ENCODE measurements at places on chromosomes 11 and 22.

DNA sequence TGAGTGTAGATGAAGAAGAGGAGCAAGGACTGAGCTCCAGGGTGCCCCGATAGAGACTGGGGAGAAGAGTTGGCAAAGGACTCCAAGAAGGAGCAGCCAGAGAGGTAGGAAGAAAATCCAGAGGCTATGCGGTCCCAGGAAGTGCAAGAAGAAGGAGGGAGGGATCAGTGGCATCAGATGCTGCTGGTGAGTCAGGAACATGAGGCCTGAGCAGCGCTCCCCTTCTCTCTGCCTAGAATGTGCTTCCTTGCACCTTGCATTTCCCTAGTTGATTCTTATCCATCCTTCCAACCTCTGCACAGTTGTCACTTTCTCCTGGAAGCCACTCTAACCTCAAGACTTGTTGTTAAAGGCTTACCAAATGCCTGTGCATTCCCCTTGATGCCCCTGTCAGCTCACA is 21.3 kb downstream of the KCNC1 start:
- DNase-seq, result no peak

DNA sequence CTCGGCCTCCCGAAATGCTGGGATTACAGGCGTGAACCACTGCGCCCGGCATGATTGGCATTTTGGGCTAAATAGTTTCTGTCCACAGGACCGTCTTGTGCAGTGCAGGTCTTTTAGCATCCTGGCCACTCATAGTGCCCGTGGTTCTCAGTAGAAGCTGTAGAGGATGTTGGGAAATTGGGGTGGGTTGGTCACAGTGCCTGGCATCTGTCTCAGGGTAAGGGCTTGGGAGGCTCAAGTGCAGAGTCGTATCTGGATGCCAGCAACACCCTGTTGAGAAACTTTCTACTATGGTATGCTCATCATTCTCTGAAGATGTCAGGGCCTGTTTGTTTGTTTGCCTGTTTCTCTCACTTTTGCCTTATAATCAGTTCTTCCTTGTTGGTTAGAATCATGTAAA is 21.9 kb downstream of the UBE2L3 start:
- no peak for DNase-seq

- no peak for DNase-seq
Measured at GRCh38 chr11:101169944-101170343, 40.3 kb upstream of the PGR start.

DNA sequence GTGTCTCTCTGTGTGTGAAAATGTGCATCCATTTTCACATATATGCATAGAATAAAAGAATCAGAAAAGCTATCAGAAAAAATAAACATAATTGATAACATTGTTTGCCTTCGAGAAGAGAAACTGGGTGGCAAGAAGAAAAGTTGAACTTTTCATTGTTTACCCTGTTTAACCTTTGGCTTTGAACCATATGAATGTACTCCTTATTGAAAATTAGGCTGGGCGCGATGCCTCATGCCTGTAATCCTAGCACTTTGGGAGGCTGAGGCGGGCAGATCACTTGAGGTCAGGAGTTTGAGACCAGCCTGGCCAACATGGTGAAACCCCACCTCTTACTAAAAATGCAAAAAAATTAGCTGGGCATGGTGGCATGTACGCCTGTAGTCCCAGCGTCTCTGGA is 11.9 kb upstream of the OR9Q1 start:
- DNase-seq, result no peak

- no peak for DNase-seq
Measured at GRCh38 chr11:48165426-48165825, 51.2 kb upstream of the OR4B1 start.

DNA sequence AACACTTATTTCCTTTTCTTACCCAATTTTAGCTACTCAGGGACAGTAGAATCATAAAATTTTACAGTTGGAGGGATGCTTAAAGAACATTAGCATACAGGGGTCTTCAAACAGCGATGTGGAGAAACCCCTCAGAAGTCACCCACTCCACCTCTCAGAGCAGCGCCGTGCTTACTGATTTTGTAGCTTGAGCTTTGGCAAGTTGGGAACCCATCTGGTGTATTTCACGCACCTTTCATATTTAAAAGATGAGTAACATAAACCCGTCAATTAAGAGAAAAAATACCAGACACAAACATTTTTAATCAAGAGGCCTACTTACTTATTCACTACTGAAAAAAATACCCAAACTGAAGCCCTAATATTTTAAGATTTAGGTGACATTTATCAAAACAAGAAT is 80.9 kb downstream of the ADAMTS15 start:
- no peak for DNase-seq

DNA sequence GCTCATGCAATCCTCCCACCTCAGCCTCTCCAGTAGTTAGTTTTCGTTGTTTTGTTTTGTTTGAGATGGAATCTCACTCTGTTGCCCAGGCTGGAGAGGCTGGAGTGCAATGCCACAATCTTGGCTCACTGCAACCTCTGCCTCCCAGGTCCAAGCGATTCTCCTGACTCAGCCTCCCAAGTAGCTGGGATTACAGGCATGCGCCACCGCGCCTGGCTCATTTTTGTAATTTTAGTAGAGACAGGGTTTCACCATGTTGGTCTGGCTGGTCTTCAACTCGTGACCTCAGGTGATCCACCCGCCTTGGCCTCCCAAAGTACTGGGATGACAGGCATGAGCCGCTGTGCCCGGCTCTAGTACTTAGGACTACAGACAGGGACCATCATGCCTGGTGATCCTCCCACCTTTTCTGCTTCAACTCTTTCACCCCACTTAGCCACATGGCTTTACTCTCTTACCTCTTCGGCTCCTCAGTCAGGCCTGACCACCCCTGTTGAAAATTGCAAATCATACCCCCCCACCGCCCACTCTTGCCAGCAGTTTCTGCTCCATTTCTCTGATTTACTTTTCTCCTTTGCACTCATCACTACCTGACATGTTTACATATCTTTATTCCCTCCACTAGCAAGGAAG is 157.1 kb upstream of the GRK3 start:
- DNase-seq, result no peak

GRCh38 chr11:9512370-9513019 is 51.7 kb downstream of the ZNF143 start:
- DNase-seq, result no peak

DNA sequence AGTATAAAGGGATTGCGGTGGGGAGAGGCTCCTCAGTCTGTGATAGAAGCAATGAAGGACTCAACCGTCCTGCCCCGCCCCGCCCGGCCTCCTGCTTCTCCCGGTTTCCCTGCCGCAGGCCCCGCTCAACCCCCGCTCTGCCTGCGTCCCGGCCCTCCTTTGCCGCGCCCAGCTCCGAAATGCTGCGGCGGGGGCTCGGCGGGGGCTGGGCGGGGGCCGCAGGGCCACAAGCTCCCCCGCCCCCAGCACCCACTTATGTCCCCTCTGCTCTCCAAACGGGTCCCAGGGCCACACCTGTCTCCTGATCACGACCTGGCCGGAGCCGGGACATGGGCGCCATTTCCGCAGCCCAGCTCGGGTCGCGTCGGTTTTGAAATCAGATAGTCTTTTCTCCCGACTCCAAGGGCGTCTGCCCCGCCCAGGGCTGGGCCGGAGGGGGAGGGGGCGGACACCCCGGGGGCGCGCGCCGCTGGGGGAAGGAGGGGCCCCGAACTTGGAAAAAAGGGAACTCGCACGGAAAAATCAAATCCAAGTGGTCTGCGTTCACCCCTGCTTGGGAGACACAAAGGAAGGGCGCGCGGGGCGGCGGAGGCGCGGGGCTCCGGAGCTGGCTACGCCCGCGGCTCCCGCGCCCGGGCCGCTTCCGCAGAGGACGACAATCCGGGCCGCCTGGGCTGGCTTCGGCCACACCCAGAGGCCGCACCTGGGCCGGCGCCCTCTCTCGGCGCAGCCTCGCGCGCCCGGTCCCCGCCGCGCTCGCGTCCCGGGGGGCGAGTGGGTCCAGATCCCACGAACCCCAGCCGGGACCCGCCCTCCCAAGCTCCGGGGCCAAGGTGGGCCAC is 70.6 kb upstream of the EP300 start:
- peak; percentile 85 for DNase-seq

DNA sequence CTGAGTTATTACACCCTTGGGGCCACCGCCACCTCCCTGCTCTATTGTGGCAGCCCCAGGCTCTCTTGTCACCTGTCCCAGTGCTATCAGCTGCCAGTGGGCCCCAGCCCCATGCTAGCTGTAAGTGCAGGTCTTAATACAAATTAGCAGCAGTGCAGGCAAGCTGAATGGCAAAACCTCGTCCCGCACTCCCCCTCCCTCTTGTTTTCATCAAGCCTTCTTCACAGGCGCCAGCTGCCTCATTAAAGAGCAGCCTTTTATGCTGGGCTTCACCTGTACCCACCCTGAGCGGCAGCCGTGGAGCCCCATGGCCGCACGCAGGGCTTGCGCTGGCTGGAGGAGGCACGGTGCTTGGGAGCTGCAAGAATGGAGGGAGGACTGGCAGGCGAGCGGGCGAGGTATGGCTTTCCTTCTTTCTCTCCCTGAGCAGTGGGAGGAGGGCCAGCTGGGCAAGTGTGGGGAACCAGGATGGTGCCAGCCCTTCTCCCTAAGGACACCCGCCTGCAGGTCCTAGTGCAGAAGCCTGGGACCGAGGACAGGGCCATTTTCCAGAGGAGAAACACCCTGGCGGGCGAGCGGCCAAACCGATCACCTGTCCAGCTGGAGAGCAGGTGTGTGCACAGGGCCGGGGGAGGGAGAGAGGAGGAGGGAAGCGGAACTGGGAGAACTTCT is 70.7 kb downstream of the FLI1 start:
- DNase-seq, result no peak

GRCh38 chr22:32354360-32355351 is 3.0 kb upstream of the RFPL3 start:
- DNase-seq, result no peak

DNA sequence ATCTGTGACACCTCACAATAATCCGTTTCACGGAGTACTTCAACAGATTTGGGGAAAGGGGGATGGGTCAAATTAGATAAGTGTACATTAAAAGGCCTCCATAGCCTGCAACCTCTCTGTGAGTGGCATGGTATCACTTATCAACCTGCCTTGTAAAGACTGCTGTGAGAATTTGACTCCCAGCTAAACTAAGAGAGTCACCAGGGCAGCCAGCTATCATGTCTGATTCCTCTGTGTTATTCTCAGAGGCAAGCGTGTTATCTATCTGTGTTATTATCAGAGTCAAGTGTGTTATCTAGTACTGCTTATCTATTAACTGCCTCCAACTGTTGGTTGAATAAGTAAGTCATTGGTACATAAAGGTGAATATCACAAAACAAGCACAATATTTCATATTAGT is 4.1 kb upstream of the FAM83F start:
- no peak for DNase-seq

- DNase-seq, result no peak
Measured at GRCh38 chr11:35111161-35112055, 27.6 kb upstream of the CD44 start.

GRCh38 chr11:15610881-15611280 is 496.2 kb downstream of the INSC start:
- no peak for DNase-seq

DNA sequence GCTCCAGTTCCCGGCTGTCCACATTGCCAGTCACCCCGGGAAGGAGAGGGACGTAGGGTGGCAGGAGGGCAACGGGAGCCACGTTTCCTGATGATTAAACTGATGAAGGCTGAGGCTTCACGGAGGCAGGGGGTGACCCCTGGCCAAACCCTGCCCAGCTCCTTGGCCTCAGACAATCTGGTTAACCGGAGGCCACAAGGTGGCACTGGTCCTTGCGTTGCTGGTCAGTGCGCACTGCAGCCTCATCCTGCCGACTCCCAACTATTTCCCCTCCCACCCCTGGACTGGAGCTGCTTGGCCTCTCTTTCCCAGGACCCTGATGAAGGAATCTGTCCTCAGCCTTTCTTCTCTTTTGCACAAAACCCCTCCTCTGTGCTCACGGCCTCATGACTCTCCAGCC is 75.3 kb downstream of the PDE2A start:
- DNase-seq, result no peak

DNA sequence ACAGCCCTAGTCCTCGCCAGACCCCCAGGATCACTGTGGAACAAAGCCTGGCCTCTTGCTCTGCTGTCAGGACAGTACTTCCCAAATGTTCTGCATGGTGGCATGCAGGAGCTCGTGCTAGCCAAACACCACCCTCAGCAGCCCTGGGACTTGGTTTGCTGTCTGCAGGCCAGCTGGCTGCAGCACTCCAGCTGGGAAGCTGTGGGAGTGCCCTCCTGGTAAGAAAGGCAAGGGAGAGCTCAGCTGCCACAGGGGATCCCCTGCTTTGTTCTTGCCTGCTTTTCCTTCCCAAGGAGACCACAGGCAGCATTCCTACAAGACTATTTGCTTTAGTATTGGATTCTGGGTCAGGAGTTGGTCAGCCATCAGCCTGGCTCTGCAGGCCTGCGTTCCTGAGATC is 27.9 kb downstream of the TCIRG1 start:
- no peak for DNase-seq

DNA sequence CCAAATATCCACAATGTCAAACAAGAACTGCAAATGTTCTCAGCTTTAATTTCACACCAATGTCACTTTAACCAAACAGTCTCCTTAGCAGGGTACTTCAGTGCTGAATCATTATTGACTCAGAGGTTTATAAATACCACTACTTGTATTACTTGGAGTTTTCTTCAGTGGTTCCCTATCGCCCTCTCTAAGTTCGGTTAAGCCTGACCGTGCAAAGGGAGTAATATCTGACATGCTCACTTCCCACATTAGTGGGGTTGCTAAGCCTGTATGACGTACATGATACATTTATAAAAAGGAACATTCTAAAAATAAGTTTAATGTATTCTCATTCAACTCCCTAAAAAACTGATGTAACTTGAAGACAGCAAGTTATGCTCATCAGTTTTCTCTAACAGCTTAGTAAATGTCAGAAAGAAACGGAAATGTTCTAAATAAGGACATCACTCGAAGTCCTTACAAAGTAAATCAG is 93.1 kb upstream of the ZC3H12C start:
- no peak for DNase-seq

DNA sequence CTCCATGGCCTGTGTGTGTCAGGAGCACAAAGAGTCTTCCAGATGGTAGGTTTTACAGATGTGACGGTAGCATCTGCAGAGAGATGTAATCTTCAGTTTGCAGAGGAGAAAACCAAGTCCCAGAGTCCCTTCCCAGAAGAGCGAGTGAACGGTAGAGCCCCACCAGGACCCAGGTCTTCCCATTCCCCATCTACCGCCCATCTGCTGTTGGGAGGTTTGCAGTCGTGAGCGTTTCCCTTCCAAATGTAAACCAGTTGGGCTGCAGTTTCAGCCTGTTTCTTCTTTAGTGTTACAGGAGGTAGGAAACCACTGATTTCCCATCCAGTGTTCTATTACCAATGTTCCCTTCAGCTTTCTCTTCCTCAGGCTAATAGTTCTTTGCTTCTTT is 24.0 kb downstream of the PANX1 start:
- no peak for DNase-seq

DNA sequence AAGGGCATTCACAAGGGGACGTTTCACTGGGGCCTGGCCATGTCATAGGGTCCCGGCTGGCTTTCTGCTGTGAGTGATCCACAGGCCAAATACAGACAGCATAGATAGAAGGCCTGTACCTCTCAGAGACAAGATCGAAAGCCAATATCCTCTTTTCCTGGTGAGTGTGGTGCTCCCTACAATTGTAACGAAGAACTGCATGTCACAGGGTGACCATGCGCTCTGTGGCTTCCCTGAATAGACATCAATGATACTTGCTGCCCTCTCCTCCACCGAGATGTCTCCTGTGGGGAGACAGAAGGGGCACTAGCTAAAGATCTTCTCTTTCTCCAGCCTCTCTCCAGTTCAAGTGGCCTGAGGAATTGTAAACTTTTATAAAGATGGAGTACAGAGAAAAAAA is 226.1 kb upstream of the POU2AF2 start:
- no peak for DNase-seq
